Activated CD8-positive, alpha-beta memory T cell treated with anti-CD3 and anti-CD28 coated beads for 24 hours (primary cell): ENCODE measurements at places on chromosomes 1 and 21.

DNA sequence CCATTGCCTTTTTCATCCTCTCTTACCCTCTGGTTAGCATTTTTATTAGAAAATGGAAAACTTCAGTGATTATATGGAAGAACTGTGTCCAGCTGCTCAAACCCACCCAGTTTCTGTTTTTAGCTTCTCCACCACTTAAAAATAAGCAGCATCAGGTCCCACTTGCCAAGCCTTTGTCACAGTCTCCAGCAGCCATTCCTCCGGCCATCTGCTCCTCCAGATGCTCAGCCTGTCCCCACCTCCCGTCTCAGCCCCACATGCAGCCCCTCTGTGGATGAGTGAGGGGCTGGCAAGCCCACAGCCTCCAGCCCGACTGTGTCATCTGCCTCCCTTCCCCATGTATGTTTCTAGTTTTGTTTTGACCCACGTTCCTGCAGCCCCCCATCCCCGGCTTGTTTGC, 289.7 kb downstream of the HHAT start:
- DNase-seq, result no peak

GRCh38 chr21:15552914-15553494, 176.8 kb upstream of the USP25 start:
- DNase-seq, result no peak

DNA sequence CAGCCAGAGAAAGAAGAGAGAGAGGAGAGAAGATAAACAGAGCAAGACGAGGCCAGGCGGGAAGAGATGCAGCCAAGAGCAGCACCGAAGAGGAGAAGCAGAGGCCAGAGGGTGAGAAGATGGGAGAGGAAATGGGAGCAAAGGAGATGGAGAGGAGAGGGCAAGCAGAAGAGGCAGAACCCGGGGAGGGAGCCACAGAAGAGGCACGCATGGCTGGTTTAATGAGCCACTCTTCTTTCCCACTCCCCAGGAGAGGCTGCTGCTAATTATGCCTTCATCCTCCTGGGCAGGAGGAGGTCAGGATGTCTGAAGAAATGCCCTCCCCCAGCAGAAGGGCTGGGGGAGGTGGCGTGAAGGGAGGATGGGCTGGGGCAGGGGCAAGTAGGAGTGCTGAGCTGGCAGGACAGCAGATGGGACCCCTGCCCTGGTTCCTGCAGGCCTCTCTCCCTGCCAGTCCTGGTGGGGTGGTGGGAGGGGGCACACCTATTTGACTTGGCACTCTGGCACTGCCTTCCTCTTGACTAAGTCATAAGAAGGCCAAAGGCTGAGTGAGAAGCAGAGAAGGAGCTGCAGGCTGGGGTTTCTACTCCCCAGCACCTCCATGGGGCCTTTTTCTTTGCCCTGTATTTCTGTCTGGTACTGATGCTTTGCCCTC, 32.3 kb downstream of the KIRREL1 start:
- no peak for DNase-seq

GRCh38 chr1:93716941-93717368, 35.3 kb upstream of the BCAR3 start:
- no peak for DNase-seq

DNA sequence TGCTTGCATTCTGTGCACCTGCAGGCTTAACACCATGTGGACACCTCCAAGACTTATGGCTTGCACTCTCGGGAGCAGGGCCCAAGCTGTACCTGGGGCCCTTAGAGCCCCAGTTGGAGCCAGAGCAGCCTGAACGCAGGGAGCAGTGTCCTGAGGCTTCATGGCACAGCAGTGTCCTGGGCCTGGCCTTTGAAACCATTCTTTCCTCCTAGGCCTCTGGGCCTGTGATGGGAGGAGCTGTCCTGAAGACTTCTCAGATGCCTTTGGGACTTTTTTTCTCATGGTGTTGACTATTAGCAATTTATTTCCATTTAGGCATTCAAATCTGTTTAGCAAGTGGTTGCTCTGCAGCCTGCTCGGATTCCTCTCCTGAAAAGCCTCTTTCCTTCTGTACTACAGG, 11.0 kb downstream of the RPTN start:
- DNase-seq, result no peak

GRCh38 chr1:107352850-107353249, 212.0 kb downstream of the NTNG1 start:
- no peak for DNase-seq

- DNase-seq, result no peak
These were observed 6.1 kb downstream of the MYBPHL start for GRCh38 chr1:109300650-109301151.

DNA sequence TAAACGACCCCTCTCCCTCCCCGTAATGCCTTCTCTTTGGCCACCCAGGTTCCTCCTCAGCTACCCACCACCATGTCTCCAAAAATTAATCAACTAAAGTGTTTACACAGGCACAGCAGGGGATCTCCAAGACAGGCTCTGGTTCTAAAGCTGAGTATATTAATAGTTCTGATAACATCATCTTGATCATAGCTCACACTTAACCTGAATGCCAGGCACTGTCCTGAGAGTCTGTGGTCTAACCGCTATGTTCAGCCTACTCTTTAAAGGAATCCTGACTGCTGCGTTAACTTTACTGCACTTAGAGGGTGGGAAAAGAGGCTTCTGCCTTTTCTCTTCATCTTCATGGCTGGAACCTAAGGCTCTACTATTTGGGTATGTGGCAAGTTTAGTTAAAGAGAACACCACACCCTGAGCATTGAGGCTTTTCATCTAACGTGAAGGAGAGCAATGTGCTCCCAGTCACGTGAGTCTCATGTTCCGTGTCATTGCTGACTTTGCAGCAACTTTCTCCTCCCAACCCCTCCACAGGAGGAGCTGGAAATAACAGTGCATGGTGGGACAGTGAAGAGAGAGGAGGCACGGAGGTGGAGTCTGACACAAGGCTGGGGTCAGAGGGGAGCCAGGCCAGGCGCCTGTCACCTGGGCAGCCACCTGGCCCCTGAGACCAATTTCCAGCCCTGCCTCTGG, 86.4 kb downstream of the FAM78B start:
- no peak for DNase-seq

DNA sequence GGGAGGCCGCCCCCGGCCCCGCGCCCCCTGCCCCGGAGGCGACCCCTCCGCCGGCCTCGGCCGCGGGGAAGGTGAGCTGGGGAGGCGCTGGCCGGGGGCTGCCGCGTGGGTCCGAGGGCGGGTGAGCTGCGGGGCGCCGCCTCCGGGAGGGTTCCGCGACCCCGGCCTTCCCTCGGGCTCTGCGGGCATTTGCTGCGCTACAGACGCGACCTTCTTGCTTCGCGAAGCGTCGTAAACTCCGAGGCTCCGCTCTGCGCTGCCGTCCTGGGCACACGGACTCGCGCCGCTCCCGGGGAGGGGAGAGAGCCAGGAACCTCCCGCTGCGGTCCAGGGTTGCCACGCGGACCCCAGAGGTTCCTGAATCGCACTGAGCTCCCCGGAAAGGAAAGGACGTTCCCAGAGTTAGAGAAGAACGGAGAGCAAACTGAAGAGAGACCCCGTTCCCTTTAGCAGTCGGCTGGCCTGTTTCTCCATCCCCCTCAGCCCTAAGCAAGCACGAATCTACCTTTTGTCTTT, 345 bp downstream of the SLX9 start:
- no peak for DNase-seq
